ENCODE measurements at places on chromosomes 4 and X.

- DNase-seq: peak; percentile 55
Measured at GRCh38 chr4:114108869-114109268, 129.4 kb upstream of the ARSJ start.

GRCh38 chr4:960636-961350 lies 12.6 kb downstream of the DGKQ start:
- DNase-seq: no peak

- DNase-seq: no peak
Measured at GRCh38 chr4:149211876-149212275, 603.8 kb downstream of the IQCM start.

GRCh38 chr4:687048-687970 lies 1.6 kb downstream of the SLC49A3 start:
- peak; percentile 69 for DNase-seq

DNA sequence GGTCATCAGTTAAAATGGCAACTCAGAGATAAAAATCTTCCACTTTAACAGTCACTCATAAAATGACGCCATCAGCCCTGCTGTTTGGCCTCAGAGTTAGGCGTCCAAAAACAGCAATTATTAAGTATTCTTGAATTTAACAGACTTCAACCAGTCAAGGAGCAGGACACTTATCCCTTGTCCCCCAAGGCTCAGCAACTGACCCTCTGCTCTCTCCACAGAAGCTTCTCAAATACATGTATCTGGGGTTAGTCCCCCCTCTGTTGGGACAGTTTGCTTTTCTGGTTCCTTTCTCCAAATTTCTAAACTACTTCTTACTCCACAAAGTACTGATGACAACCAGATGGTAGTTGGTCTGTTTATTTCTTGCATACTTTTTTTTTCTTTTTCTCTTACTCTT lies 54.4 kb downstream of the SOD3 start:
- no peak for DNase-seq

DNA sequence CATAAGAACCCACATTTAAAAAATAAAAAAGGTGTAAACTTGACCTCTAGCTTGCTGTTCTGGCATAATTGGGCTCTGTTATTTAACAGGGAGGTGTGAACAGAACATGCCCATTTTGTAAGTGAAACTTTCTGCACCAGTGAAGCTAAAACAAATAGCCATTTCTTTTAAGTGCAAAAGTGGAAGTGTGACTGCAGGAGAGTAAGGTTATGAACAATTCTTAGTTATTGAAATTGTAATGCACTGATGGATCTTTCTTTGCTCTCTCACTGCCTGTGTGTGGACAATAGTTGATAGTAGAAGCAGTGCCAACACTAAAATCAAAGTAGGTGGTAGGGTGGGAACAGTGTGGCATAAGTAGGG lies 12.6 kb downstream of the P2RY10 start:
- no peak for DNase-seq

- no peak for DNase-seq
Measured at GRCh38 chrX:122666601-122667000, 517.5 kb upstream of the GRIA3 start.

- DNase-seq: no peak
Measured at GRCh38 chr4:111572470-111572869, 572.8 kb upstream of the FAM241A start.

DNA sequence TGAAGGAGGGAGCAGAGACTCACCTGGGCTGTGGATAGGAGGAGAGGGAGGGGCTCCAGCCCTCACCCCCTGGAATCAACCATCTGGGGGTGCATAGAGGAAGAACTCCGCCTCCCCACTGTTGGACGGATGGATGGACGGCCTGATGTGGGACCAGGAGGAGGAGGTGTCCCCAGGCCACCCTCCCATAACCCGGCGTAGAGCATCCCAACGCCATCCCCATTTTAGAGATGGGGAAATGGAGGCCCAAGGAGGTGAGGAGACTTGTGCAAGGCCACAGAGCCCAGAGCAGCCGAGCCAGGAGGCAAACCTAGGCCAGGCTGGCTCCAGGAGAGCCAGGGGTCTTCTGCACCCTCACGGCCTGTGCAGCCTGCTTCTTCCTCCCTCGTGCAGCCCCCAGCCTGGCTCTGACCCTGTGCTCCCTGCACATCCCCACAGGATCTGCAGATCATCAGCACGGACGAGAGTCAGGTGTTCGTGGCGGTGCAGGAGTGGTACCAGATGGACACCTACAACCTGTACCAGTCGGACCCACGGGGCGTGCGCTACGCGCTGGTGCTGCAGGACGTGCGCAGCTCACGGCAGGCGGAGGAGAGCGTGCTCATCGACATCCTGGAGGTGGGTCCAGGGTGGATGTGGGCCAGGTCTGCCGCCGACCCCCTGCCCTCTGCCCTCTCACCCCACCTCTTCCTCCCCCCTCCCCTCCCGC lies 241.0 kb upstream of the PSAPL1 start:
- DNase-seq: no peak

Data from dermis microvascular lymphatic vessel endothelial cell (primary cell).